ENCODE measurements at places on chromosomes 11 and 22.

DNA sequence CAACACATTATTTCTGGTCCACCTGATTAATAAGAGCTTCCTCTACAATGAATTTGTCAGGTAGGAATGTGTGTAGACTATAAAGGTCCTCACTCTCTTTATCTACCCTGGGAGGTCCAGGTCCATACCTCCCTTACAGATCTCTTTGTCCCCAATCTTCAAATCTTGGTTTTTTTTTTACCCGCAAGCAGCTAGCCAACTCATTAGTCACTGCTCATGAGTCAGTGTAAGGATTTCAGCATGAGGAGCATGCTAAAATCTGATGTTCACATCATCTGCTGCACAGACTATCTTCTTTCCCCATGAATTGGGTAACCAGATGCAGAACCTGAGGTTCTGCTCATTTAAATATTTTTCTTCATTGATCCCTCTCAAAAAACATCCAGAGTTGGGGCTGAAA lies 397.0 kb upstream of the ISX start:
- DNase-seq: no peak

GRCh38 chr11:100874203-100874602 lies 187.1 kb downstream of the ARHGAP42 start:
- DNase-seq: no peak

DNA sequence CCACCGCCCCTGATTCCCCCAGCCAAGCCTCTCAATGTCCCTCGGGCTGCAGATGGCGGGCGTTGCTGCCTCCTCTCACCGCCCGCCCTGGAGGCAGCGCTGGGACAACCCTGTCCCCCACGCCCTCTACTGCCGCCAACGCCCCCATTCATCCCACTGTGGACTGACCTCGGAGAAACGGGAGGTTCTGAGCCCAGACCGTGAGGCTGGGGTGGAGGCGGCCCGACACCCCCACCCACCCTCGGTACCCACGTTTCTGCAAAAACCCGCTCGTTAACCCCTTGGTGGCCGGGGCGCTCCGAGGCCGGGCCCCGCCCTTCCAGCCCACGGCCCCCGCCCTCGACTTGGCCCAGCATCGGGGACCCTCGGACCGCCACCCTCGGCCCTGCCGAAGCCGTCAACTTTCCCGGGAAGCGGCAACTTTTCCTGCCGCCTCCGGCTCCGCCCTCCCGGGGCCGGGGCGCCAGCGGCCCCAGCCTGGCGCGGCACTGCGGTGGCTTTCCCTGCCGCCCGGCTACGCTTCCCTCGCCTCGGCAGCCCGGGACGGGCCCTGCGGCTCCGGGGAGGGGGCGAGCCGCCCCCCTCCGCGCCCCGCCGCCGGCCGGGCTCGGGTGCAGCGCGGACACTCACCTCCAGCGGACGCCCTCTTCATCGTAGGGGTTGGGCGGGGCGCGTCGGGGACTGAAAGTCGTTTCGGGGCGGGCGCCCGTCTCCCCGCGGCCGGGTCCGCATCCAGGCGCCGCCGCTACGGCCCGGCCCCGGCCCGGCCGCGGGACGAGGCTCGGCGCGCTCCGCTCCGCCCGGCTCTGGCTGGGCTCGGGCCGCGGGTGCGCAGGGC lies 458 bp downstream of the RTN4R start:
- peak; percentile 35 for DNase-seq

- no peak for DNase-seq
Observed at GRCh38 chr11:6736495-6737121, 35.2 kb downstream of the OR2AG2 start.

- peak; percentile 89 for DNase-seq
Observed at GRCh38 chr11:57248780-57249383, 11.8 kb upstream of the APLNR start.

DNA sequence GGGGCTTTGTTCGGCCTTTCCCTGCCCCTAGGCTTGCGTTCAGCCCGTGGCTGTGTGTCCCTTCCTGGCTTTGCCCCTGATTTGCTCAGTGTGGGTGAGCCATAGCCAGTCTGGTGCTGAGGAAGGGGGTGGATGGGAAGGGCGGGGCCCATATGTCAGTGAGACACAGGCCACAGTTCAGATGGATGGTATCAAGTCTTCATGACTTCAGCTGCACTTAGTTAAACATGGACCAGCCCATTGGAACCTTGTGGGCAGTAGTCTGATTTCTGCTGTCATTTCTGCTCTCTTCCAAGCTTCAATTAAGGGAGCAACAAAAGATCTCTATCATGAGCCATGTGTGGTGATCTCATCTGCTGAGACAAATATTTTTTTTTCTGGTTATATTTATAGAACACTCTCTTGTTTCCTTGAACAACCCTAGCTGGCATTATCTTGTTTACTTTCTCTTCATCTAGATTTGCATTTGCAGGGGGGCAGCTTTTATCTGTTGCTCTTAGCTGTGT lies 21.6 kb upstream of the PEX26 start:
- DNase-seq: no peak

DNA sequence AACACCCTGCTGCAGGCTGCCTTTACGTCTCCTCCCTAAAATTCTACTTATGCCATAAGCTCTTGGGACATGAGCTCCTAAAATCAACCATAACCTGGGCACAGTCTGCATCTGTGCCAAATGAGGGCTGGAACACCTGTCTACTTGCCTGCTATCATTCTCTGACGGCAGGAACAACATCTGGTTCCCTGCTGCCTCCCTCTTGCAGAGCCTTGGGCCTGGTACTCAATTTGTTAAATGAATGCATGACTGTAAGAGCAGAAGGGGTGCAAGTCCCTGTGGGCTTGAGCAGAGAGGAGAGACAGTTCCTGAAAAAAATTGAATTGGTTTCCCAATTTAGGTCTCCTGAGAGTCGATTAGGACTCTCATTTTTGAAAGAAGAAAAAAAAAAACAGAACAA lies 66.7 kb upstream of the CSNK2A3 start:
- no peak for DNase-seq

GRCh38 chr11:113603277-113604059 lies 102.6 kb downstream of the TMPRSS5 start:
- DNase-seq: no peak

DNA sequence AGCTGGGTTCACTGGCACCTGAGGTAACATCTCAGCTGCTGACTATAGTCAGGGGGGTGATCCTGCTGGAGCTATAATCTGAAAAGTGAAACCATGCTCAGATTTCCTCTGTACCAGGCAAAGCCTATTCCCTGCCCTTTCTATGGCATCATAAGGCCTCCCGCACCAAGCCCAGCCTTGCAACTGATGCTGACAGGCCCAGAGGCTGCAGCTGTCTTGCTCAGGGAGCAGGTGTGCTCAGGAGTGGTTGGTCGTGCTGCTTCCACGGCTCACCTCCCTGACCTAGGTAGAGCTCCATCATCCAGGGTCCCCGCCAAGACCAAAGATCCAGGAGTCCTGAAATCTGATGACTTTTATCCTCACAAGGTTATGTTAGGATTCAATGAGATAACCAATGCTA lies 121.7 kb downstream of the FEZ1 start:
- DNase-seq: no peak

DNA sequence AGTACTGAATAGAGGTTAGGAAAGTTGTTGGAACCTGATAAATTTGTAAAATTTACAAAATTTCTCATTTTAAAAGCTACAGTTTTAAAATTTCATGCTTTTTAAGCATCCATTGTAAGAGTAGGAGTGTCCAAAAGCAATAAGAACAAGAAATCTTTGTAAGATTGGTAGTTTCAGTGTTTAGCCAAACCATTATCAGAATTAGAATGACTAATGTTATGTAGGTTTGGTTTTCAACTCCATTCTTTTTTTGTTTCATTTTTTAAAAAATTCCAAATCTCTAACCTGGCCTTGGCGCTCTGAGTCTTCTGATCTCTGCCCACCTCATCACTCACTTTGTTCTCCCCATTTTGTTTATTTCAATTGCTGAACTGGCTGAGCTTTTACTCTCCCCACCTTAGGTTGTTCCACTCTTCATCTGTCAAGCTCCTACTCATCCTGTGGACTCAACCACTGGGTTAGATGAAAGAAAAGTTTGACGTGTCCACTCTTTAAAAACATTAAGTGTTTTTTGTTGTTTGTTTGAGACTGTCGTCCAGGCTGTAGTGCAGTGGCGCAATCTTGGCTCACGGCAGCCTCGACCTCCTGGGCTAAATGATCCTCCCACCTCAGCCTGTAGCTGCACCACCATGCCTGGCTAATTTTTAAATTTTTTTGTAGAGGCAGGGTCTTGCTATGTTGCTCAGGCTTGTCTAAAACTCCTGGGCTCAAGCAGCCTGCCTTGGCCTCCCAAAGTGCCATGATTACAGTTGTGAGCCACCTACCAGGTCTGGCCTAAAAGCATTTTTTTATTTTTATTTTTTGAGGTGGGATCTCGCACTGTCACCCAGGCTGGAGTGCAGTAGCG lies 14.0 kb downstream of the EP300 start:
- no peak for DNase-seq

DNA sequence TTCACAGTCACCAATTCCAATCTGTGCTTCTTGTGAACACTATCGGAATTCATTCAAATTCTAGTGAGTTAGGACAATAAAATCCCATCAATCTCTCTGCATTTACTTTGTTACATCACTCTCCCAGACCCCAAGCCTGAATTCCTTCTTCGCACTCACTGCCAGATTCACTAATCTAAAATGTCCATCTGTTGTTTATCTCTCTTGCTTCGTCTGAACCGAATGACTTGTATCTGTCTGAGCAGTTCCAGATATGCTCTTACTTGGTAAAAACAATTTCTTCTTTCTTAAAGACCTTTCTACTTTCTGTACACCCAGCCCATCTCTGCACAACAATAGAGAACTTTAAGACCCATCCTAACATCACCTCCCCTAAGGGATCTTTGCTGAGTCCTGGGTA lies 7.0 kb downstream of the MMP10 start:
- DNase-seq: peak; percentile 39

- DNase-seq: no peak
Observed at GRCh38 chr11:86390487-86390886, 15.8 kb downstream of the CCDC81 start.

GRCh38 chr11:18566406-18566805 lies 22.1 kb downstream of the UEVLD start:
- DNase-seq: no peak

DNA sequence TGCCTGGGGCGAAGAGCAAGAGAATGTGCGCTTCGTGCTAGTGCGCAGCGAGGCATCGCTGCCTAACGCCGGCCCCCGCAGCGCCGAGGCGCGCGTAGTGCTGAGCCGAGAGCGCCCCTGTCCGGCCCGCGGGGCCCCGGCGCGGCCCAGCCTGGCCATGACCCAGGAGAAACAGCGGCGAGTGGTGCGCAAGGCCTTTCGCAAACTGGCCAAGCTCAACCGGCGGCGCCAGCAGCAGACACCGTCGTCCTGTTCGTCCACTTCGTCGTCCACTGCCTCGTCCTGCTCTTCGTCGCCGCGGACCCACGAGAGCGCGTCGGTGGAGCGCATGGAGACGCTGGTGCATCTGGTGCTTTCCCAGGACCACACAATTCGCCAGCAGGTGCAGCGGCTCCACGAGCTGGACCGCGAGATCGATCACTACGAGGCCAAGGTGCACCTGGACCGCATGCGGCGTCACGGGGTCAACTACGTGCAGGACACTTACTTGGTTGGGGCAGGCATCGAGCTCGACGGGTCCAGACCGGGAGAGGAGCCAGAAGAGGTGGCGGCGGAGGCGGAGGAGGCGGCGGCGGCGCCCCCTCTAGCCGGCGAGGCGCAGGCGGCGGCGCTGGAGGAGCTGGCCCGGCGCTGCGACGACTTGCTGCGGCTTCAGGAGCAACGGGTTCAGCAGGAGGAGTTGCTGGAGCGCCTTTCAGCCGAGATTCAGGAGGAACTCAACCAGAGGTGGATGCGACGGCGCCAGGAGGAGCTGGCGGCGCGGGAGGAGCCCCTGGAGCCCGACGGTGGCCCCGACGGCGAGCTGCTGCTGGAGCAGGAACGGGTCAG lies 1.0 kb downstream of the RASSF10 start:
- DNase-seq: peak; percentile 29

- DNase-seq: peak; percentile 97
Observed at GRCh38 chr11:130513132-130513531, 64.7 kb downstream of the ADAMTS15 start.

DNA sequence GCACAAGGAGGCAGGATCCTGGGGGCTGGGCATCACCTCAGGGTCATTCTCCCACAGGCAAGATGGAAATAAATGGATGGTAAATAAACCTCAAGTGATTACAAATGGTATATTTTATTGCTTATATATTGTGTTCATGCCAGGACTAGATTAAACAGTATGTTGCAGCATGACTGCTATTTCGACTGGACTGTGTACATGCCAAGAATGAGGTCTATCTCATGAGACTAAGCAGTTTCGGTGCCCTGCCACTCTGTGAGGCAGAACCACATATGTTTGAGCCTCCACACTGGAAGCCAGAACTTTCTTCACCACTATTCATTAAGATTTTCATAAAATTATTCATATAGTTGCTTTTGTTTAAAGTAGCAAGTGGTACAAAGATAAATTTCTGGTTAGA lies 140.2 kb downstream of the DDX10 start:
- no peak for DNase-seq

Data from NCI-H82 (cell line).